ENCODE measurements at places on chromosomes 6 and 20. TPM values are rescaled to one million over a fixed set of nuclear protein-coding genes. Genes with fewer than 3 reads are reported as not detected.

GRCh38 chr6:17349427-17349826 lies 44.0 kb upstream of the CAP2 start:
- no peak overlapping the region for H3K27ac ChIP-seq
- no peaks in the 10 kb centered on the region for H3K27me3 ChIP-seq
- no peak overlapping the region for H3K4me3 ChIP-seq
- no peaks in the 10 kb centered on the region for H3K36me3 ChIP-seq
- H3K4me1 ChIP-seq, result no peaks in the 10 kb centered on the region

Gene MYCT1
- total RNA-seq, result not detected

DNA sequence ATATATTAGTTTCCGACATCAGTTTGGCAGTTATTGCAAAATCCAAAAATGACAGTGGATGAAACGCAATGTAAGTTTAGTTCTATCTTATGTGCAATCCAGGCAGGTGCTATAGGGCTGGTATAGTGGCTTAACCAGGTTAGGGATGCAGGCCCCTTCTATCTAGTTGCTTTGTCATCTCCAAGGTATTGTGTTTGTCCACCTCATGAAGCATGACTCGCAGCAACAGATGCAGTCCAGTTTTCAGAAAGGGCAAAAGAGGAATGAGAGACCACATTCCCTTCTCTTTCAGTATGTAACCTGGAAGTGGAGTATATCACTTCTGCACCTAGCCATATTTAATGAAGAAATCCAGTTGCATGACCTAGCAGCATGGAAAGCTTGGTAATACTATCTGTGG lies 59.7 kb downstream of the PKIB start:
- H3K27me3 ChIP-seq, result no peaks in the 10 kb centered on the region
- H3K36me3 ChIP-seq, result no peaks in the 10 kb centered on the region
- no peak overlapping the region for H3K27ac ChIP-seq

Gene C6orf58
- total RNA-seq, result 0.31 TPM

Gene OXT
- total RNA-seq, result not detected

DNA sequence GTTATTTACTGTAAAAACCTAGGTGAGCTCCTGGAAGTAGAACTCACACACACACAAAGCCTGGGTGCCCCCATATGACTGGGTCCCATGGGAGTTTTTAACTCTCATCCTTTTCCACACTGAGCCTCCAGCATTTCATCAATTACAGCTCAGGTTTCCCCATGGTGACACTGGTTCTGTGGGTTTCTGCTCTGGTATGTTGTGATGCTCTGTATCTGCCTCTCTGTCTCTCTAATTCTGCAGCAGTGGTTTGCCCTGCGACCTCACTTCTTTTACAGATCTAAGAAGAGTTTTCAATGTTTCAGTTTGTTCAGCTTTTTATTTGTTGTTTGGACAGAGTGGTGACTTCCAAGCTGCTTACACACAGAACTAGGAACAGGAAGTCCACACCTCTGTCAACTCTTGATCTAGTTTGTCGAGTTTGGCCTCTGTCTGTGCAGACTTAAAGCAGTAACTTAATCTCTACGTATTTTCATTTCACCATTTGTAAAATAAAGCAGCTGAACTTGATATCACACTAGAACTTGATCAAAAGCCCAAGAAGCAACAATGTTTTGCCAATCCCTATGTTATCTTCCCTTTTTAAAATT lies 554.3 kb downstream of the EPHA7 start:
- H3K4me3 ChIP-seq, result no peak overlapping the region
- DNase-seq, result no peak
- H3K36me3 ChIP-seq, result no peaks in the 10 kb centered on the region

Measured in Calu3 (cell line).